ENCODE measurements at places on chromosomes 6 and 20.

DNA sequence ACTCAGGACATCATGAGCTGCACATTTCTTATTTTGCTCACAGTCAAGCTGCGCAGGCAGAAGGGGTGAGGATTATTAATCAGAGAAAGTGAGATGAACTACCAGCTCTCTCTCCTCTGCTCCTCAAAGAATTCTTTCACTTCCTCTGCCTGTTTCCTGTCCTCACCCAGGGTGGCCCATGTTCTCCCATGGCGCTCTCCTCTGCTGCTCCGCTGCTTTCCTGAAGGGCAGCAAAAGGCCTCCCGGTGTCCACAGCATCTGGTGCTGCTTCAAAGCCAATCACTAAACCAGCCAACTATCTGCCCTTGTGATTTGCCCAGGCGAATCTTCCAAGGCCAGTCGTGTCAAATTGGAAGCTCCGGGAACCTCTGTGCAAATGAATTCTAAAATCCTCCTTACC lies 324.2 kb downstream of the TPBG start:
- DNase-seq, result no peak

GRCh38 chr6:105588123-105588710 lies 185.3 kb upstream of the PREP start:
- no peak for DNase-seq

GRCh38 chr20:64151633-64152530 lies 12.4 kb upstream of the MYT1 start:
- DNase-seq, result no peak

- DNase-seq, result no peak
Measured at GRCh38 chr6:25251426-25251825, 27.7 kb upstream of the CARMIL1 start.

DNA sequence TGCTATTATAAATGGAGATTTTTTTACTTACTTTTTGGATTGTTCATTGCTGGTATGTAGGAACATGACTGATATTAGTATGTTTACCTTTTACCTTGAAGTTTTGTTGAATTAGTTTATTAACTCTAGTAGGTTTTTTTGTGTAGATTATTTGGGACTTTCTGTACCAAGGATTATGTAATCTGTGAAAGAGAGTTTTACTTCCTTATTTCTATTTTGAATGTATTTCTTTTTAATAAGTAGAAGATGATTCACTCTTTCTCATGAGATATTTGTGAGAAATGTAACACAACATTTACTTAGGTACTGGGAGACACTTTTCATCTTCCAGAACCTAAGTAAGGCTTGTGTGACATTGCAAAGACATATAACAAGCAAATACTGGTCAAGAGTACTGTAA lies 473.9 kb upstream of the HS3ST5 start:
- no peak for DNase-seq

DNA sequence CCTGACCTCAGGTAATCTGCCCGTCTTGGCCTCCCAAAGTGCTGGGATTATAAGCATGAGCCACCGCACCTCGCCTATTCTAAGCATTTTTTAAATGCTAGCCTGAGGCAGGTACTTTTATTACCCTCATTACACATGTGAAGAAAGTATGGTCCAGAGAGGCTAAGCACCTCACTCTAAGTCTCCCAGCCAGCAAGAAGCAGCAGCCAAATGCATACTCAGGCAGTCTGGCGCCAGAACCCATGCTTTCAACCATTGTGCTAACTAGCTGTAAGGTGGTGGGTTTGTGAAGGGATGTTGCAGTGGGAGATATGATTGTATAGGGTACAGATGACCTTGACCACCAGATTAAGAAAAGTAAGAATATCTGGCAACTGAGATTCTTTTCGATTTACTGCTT lies 26.1 kb upstream of the RIPOR2 start:
- no peak for DNase-seq

GRCh38 chr6:136994782-136995181 lies 50.0 kb downstream of the IL20RA start:
- DNase-seq, result no peak

DNA sequence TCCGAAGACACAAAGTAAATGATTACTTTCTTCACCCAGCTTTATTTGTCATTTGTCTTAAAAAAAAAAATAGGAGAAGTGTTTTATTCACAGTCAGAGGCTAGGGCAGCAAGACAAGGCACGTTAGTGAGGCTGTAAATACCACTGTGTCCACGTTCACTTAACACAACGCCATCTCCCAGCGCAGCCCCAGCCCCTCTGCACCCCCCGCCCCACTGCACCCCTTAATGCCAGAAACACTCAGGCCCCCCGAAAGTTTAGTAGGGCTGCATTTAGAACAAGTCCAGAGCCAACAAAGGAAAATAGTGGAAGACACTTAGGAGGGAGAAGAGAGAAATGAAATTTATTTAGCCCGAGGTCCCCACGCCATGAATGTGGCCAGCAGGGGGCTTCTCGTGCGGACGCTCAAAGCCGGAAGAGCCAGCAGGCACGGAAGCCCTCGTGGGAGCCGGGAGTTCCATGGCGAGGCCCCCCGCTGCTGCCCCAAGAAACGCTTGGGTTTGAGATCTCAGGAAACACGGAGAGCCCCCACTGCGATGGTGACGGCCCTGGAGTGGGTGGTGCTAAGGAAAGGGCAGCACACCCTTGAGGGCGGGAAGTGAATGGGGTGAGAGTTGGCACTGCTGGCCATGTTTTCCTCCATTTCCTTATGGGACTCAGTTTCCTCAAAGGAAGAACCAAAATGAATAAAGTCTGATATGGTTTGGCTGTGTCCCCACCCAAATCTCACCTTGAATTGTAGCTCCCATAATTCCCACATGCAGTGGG lies 50.2 kb downstream of the IYD start:
- DNase-seq, result no peak

- DNase-seq, result no peak
Measured at GRCh38 chr6:152463164-152463563, 174.0 kb downstream of the SYNE1 start.

DNA sequence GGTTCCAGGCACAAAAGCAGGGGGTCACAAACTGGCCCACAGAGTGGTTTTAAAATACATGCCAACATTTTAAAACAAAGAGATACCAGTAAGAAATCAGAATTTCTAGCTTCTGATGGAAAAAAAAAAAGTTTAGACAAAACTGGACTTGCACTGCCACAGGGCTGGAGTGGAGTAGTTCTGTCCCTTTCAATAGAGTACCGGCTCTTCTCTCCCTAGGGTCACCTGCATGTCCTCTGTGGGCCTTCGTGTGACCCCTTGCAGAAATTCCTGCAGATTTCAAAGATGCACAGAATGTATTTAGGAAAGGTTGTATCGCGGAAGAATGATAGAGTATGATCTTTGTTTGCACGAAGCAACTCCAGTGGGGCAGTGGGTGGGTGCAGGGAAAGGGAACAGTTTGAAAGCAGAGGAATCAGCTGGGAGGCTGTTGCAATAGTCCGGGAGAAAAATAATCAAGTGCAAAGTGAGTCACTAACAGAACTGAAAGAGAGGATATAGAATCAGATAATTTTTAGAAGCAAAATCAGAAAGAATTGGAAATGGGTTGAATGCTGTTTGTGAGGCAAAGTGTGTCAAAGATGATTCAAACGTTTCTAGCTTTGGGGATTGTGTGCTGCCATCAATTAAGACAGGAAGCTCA lies 97.3 kb upstream of the STXBP5 start:
- DNase-seq, result no peak

DNA sequence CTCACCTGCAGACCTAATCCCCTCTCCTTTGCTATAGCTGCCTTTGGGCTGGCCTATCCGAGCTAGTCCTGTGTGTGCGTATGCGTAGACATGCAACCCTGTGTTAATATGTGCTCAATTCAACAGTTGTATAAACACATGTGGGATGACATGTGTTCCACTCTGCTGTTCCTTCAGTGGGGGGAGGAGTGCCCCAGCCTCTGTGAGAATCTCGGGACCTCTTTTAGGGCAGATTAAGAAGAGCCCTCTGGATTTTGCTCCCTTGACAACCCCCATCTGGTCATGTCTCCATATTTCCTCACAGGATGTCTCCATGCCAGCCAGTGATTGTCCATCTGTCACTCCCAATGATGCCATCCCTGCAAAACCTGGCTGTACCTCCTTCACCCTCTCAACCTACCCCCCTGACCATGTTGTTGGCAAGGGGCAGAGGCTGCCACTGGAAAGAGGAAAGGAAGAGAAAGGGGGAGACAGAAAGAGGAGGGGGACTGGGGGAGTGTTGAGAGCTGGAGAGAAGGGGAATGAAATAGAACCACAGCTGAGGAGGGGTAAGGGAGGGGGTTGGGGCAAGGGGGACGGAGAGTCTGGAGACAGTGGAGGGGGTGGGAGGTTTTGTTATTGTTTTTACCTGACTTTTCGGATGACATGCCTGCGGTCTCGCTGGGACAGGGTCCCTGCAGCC lies 417 bp downstream of the PRRT1 start:
- no peak for DNase-seq

DNA sequence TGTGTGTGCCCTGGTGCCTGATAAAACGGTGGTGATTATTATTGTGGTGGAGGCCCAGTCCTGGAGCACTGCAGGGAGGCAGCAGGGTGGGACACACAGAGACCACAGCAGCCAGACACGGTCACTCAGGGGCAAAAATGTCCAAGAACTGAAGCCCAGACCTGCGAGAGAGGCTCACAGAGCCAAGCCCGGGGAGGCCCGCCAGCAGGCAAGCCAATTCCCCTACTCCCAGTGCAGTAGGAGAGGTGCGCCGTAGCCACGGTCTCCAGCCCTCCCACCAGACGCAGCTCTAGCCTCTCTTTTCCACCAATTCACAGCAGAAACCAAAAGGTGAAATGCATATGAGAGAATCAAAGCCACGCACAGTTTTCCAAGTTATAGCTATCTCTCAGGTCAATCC lies 179.4 kb upstream of the TAB2 start:
- DNase-seq, result no peak

DNA sequence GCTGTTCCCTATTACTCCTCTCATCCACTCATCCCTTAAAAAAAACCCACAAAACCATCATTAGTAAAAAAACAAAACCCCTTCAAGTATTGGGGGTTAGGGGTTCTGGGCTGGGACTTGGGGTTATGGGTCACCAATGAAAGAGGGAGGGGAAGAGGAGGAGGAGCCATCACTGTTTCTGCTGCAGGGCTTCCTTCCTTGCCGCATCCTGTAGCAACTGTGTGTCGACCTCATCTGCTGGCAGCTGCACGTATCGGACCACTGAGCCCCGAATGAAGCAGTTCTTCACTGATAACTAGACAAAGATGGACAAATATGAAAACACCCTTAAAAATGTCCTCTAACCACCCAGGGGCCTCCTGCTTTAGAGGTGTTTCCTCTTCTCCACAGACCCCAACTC lies 2.0 kb upstream of the VARS1 start:
- DNase-seq, result no peak

- DNase-seq, result no peak
Measured at GRCh38 chr6:138493413-138493812, 5.9 kb downstream of the NHSL1 start.

DNA sequence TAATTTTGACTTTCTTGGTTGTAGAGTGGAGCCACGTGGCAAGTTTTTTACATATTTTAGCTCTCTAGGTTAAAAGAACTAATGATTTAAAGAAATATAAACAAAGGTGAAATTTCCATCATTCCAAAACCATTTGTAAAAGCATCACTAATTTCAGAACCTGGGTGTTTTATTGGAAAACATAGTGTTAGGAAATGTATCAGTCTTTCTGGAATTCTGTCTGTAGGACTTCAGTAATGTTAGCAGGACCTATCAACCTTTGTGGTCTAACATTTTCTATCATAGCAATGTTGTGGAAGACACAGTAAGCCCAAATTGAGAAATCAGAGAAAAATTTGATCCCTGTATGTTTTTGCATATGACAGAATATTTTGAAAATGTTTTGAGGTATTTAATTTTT lies 28.3 kb downstream of the L3MBTL3 start:
- DNase-seq, result no peak

- no peak for DNase-seq
Measured at GRCh38 chr6:1481286-1481685, 91.9 kb downstream of the FOXF2 start.

DNA sequence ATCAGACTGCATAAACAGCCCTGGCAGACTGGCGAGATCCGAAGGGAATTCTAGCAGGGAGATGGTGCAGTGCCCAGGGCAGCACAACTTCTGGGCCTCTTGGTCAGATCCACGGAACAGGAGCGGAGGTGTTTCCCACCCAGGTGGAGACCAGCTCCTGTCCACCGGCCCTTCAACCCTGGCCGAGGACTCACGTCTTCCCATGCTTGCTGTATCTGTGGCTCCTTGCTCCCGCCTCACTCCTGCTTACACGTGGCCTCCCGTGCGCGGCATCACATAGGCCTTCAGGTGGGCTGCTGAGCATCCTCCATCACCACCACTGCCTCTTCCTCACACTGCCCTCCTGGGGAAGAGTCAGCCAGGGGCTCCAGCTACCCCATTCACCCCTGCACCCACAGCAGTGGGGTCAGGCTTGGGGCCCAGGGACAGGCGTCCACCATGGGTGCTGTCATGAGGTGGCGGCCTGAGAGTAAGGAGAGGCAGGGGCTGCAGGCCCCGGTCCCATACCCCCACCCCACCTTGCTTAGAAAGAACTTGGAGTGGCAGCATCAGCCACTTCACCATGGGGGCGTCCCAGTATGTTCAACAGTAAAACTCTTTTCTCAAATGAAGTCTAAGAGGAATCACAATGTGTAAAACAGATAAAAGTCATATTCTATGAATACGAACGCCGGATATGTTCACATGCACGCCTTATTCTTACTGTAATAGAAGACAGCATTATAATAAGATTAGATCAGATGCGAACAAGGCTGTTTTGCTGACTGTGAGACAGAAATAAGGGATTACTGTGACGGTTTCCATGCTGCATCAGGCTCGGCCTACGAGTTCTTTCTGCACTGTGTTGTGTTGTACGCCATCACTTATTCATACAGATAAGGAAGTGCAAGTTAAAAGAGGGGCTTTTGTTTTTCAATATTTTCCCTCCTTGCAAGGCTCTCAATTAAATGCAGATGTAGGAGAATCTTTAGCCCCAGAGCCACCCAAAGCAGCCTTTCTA lies 165.4 kb downstream of the GRM4 start:
- DNase-seq, result no peak

DNA sequence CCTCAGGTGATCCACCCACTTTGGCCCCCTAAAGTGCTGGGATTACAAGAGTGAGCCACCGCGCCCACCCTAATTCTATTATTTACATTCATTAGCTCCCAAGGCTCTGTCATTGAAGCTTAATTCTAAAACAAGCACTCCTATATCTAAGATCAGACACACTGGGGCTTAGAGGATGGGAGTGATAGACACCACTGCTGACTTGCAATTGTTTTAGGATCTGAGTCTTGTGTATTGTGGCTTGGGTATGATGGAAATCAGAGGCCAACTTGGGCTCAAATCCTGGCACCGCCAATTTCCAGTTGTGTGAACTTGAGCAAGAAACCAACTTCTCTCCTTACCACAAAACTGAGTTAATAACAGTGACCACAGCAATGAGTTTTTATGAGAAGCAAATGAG lies 34.7 kb downstream of the MTRES1 start:
- DNase-seq, result no peak

- DNase-seq, result no peak
Measured at GRCh38 chr20:21767739-21768223, 62.3 kb downstream of the PAX1 start.

- no peak for DNase-seq
Measured at GRCh38 chr6:35073766-35074471, 67.2 kb downstream of the TCP11 start.

DNA sequence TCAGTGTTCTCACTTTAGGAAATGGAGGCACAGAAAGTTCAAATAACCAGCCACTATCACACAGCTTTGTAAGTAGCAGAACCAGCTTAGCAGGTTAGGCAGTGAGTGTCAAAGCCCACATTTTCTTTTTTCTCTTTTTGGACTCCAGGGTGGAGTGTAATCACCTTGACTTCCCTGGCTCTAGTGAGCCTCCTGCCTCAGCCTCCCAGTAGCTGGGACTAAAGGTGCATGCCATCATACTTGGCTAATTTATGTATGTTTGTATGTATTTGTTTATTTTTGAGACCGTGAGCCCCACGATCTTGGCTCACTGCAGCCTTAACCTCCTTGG lies 7.8 kb upstream of the NCOA3 start:
- no peak for DNase-seq

Measured in right renal pelvis (tissue), 4 donors.